ENCODE measurements at places on chromosomes 5 and 9.

DNA sequence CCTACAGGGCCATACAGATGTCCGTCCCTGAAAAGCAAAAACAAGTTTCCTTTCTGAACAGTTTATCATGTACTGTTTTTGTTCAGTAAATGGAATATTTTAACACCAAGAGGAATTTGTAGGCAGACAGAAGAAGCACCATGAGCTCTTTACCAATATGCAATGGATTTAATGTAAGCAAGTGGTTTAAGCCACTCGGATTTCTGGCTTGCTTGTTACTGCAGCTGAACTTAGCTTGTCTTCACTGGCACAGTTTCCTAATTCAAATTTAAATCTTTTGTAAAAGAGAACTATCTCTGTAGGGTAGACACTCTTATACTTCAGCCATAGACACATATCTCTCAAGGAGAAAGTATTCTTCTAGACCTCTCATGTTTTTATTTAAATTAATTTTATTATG is 12.7 kb upstream of the EBF1 start:
- no peak for DNase-seq

DNA sequence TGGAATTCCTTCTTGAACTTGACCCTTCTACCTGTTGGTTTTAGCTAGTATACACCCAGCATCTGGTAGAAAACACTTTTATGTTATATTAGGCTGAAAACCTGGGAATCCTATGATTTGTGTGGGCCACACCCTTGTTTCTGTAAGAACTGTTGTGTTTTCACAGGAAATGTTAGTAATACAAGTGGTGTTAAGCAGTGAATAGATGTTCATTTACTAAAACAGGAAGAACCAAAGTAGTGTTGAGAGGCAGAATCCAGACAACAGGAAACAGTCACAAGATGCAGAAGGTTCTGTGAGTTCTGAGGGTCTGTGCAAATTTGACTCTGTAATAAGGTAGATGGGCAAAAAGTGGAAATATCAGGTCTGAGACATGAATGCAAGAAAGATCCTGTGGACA is 73.0 kb upstream of the RAI14 start:
- DNase-seq, result no peak

DNA sequence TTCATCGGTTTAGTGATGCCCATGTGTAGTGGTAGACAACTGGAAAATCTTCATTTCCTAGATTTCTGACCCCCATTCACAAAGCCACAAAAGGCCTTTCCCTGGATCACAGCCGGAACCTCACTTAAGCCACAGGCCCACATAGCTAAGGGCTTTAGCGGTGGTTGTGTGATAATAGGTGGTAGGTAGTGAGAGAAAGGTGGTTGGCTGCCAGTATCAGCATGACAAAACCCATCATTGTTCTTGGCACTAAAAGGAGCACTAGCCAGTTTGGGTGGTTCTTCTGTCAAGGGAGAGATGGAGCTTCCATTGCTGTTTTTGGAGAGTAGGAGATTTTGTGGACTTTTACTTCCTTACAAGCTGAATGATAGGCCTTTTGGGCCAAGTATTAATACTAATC is 9.7 kb upstream of the SLC36A2 start:
- peak; percentile 55 for DNase-seq

- no peak for DNase-seq
Measured at GRCh38 chr5:88707216-88707965, 175.6 kb downstream of the MEF2C start.

GRCh38 chr5:38643616-38644015 is 87.2 kb upstream of the LIFR start:
- DNase-seq, result no peak

DNA sequence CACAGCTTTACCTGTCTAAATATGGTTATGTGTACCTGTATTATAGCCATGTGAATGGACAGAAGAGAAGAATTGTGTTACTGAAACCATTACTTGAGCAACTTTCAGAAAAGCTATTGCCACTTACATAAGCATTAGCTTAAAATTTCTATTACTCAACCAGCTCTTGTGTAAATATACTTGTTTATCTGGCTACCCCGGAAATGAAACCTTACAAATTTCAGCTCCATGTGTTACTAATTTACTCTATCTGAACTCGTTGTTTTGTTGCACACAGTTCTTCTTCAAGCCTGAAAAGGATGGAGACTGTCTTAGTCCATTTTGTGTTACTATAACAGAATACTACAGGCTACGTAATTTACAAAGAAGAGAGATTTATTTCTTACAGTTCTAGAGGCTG is 22.5 kb upstream of the ADAMTSL1 start:
- DNase-seq, result no peak

DNA sequence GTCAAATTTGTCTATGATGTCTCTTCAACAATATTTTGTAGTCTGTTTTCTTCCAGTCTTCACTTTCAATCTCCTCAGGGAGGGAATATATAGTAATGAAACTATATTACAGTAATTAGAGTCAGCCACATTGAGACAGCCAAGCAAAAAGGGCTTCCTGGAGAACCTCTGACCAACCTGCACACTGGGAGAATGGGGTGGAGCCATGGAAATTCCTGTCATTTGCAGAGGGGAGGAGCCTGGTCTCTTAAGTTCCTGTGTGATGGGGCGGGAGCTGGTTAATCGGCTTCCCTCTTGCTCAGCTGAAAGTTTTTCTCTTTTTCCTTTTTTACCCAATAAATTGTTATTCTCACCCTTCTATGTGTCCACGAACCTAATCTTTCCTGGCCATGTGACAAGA is 1220.0 kb downstream of the PTPRD start:
- DNase-seq, result no peak

GRCh38 chr9:126043681-126044080 is 282.9 kb upstream of the MVB12B start:
- DNase-seq, result no peak

- no peak for DNase-seq
Measured at GRCh38 chr9:4714266-4715016, 26.6 kb downstream of the AK3 start.

GRCh38 chr5:45507178-45507577 is 189.0 kb downstream of the HCN1 start:
- no peak for DNase-seq

- DNase-seq, result no peak
Measured at GRCh38 chr5:142023836-142024235, 11.0 kb upstream of the GNPDA1 start.

DNA sequence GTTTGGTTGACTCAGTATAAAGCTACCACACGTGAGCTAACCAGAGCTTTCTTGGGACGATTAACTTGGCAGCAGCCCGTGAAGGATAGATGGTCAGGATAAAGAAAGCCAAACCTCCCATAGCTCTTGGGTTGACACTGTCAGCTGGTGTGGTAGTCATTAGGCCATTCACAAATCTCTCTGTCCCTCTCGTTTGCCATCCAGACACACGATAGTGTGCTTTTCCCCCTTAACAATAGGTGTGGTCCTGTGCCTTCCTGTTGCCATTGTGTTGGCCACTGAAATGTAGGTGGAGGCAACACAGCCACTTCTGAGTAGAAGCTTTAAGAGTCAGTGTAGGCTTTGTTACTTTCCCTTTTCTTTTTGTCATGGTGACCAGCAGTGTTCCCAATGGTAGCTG is 11.7 kb downstream of the OR13J1 start:
- peak; percentile 53 for DNase-seq
